H1 (cell line): ENCODE measurements at places on chromosomes 3 and 15.

- no peaks in the 10 kb centered on the region for H3K4me1 ChIP-seq
- H3K27ac ChIP-seq = no peak overlapping the region
- H3K27me3 ChIP-seq = no peaks in the 10 kb centered on the region
- H3K4me3 ChIP-seq = no peak overlapping the region
- no peaks in the 10 kb centered on the region; the same call in 1 of the 2 replicates for H3K36me3 ChIP-seq
Observed at GRCh38 chr15:41819455-41820050, 8.3 kb upstream of the JMJD7 start.

DNA sequence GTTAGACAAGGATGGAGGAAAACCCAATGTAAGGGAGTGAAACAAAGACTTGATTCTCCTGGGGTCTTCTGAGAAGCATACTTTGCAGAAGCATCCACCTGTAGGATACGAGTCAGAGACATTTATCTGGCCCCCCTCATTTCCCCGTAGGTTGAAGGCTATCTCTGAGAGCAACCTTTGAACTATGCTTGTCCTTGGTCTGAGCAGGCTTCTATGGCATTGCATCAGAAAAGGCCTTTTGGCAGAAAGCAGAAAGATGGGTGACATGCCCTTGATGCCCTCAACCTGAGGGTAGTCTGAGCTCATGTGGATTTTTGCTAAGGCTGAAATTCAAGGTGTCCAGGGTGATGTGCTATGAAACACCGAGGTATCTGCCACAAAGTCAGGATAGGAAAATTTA is 131.6 kb upstream of the SGO1 start:
- no peak overlapping the region for H3K27ac ChIP-seq
- H3K4me1 ChIP-seq = no peaks in the 10 kb centered on the region
- H3K27me3 ChIP-seq = no peaks in the 10 kb centered on the region
- no peaks in the 10 kb centered on the region for H3K36me3 ChIP-seq

- H3K4me3 ChIP-seq = no peak overlapping the region
- peaks cover 4% of the 10 kb centered on the region; the same call in 1 of the 2 replicates for H3K4me1 ChIP-seq
- H3K27ac ChIP-seq = no peak overlapping the region
- peaks cover 10% of the 10 kb centered on the region; the same call in 1 of the 2 replicates for H3K27me3 ChIP-seq
- H3K36me3 ChIP-seq = no peaks in the 10 kb centered on the region
- DNase-seq = no peak
Observed at GRCh38 chr3:179452872-179453271, 1.6 kb upstream of the GNB4 start.

DNA sequence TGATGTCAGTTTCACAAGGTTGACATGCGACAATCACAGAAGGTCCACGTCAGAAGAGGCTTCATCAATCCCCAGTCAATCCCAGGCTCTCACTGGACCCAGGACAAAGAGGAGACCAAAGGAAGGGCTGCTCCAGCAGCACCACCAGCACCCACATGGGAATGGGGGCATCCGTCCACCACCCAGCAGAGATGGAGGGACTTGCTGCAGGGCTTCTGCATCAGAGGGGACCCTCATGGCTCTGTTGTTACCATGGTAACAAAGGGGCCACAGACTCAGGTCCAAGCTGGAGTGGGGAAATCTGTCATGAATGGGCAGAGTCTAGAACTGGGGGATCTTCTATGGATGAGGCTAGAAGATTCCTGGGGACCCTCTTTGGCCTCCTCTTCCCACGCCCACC is 13.1 kb downstream of the PLA2G4F start:
- DNase-seq = no peak
- H3K36me3 ChIP-seq = no peaks in the 10 kb centered on the region
- H3K4me1 ChIP-seq = no peaks in the 10 kb centered on the region
- H3K27ac ChIP-seq = no peak overlapping the region
- H3K4me3 ChIP-seq = no peak overlapping the region
- no peaks in the 10 kb centered on the region for H3K27me3 ChIP-seq

DNA sequence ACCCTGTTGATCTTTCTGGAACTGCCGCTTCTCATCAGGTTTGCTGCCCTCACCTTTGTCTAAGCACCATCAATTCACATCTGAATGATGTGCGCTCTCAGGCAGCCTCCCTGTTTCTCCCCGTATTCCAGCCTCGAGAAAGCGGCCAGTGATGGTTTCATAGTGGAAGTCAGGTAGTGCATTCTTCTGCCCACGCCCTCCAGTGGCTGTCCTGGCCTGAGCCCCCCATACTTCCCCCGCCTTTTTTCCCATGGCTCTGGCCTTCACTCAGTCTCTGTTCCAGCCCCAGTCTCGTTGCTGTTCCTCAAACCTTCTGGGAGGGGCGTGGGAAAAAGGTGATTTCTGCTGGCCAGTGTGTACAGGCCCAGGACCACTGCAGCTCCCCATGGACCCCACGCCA is 101.3 kb downstream of the ASB7 start:
- no peaks in the 10 kb centered on the region for H3K36me3 ChIP-seq
- no peaks in the 10 kb centered on the region for H3K4me1 ChIP-seq
- no peak for DNase-seq

DNA sequence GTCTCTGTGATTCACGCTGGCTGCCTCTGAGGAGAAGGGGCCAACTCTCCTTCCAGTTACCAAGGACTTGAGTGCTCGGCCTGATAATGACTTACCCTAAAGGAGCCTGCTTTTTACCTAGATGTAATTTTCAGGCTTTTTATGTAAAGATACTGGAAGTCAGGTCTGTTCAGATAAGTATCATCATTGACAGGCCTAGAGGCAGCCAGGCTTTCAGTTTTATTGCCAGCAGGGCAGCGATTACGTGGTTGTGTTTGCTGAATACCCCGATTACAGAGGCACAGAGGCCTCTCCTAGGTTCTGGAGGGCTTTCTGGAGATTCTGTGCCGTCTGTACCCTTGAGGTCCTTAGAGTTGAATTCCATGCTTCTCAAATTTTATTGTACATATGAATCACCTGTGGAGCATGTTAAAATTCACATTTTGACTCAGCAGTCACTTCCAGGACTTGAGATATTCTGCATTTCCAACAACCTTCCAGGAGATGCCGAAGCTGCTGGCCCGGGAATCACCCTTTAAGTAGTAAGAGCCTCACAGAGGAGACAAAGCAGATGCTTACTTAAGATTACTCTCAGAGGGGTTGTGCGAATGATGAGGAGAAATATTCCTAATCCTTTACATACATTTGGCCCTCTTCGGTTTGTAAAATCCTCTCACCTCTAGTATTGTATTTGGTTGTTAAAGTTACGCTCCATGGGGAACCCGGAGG is 160.1 kb upstream of the BHLHE40 start:
- H3K27ac ChIP-seq = no peak overlapping the region
- H3K27me3 ChIP-seq = no peaks in the 10 kb centered on the region
- H3K4me1 ChIP-seq = no peaks in the 10 kb centered on the region
- no peak for DNase-seq
- no peak overlapping the region for H3K4me3 ChIP-seq

GRCh38 chr3:156010829-156011228 is 109.5 kb upstream of the KCNAB1 start:
- no peak overlapping the region for H3K4me3 ChIP-seq
- no peaks in the 10 kb centered on the region for H3K36me3 ChIP-seq
- H3K27ac ChIP-seq = no peak overlapping the region
- H3K27me3 ChIP-seq = no peaks in the 10 kb centered on the region
- no peak for DNase-seq

- DNase-seq = no peak
- H3K27me3 ChIP-seq = no peaks in the 10 kb centered on the region
- no peaks in the 10 kb centered on the region for H3K36me3 ChIP-seq
- H3K27ac ChIP-seq = no peak overlapping the region
- H3K4me3 ChIP-seq = no peak overlapping the region
Observed at GRCh38 chr3:4474683-4475490, 7.8 kb upstream of the SUMF1 start.

GRCh38 chr3:138078901-138079344 is 36.5 kb downstream of the DZIP1L start:
- H3K27ac ChIP-seq = no peak overlapping the region
- no peak for DNase-seq
- H3K36me3 ChIP-seq = peaks cover 22% of the 10 kb centered on the region
- H3K27me3 ChIP-seq = no peaks in the 10 kb centered on the region

DNA sequence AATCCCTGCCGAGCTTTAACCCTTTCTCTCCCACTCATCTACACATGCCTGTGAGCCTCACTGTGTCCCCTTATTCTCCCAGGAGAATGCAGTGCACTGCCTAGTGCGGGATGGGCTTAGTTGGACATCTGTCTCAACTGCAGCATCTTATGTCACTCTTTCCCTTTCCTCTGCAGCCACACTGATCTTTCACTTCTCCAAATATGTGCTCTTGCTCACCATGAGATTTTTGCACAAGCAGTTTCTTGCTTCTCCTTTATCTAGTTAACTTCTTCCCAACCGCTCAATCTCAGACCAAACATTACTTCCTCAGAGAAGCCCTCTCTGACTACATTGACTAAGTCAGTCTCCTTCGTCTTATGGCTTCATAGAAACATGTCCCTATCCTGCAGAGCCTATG is 292.3 kb downstream of the KBTBD8 start:
- no peak for DNase-seq
- H3K4me3 ChIP-seq = no peak overlapping the region
- H3K27me3 ChIP-seq = no peaks in the 10 kb centered on the region
- H3K4me1 ChIP-seq = no peaks in the 10 kb centered on the region

GRCh38 chr3:136730595-136731273 is 21.4 kb downstream of the STAG1 start:
- no peaks in the 10 kb centered on the region for H3K36me3 ChIP-seq
- no peak overlapping the region for H3K27ac ChIP-seq
- DNase-seq = no peak
- no peaks in the 10 kb centered on the region for H3K27me3 ChIP-seq
- no peak overlapping the region for H3K4me3 ChIP-seq

DNA sequence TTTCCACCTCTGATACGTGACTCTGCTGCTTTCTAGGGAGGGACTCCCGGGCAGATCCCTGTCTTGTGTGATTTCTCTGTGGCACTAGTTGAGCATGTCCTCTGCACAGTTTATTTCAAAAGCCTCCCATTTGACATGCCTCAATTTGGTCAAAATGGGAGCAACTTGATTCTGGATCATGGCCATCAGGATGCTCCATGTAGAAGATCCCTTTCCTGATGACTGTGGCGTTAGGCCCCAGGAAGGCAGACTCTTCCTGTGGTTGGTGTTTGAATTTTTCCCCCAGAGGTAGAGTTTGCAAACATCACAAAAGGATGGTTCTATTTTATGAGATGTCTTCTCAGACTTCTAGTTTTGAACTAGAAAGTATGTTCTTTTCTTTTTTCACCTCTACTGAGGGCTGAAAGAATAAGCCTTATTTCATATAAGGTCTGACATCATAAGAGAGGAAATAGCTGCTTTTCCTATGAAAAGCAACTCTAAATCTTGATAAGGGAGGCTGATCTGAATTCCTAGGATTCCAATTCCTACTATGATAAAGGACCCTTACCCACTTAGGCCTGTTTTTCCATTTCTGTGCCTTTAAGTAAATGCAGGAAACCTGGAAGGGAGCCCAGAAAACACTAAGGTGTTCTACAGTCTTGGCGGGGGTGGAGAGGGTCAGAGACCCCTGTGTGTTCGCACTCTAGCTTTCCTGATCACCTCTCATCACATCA is 243.8 kb upstream of the CHRM5 start:
- H3K27me3 ChIP-seq = no peaks in the 10 kb centered on the region
- no peak overlapping the region for H3K27ac ChIP-seq
- H3K4me3 ChIP-seq = no peak overlapping the region
- DNase-seq = no peak
- H3K36me3 ChIP-seq = no peaks in the 10 kb centered on the region

GRCh38 chr15:28165791-28166190 is 66.7 kb upstream of the OCA2 start:
- peaks cover 32% of the 10 kb centered on the region for H3K36me3 ChIP-seq
- no peak overlapping the region for H3K27ac ChIP-seq
- no peaks in the 10 kb centered on the region for H3K27me3 ChIP-seq
- H3K4me1 ChIP-seq = no peaks in the 10 kb centered on the region

DNA sequence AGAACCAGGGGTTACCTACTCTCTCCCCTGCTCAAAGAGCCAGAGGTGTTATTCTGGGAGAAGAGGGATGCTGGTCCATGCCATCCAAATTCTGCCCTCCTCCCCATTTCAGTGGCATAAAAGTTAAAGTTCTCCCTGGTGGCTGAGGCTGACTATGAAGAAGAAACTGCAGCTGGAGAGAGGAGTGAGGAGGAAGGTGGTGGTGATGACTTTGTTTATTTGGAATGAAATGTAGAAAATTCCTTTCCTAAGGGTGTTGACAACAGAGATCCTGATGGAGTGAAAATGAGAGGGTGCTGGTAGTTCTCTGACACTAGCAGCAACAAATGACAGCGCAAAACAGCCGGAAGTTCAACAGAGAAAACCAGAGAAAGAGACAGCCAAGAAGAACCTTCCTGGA is 100.4 kb downstream of the PCCB start:
- H3K36me3 ChIP-seq = no peaks in the 10 kb centered on the region
- no peak overlapping the region for H3K4me3 ChIP-seq
- H3K27ac ChIP-seq = no peak overlapping the region

DNA sequence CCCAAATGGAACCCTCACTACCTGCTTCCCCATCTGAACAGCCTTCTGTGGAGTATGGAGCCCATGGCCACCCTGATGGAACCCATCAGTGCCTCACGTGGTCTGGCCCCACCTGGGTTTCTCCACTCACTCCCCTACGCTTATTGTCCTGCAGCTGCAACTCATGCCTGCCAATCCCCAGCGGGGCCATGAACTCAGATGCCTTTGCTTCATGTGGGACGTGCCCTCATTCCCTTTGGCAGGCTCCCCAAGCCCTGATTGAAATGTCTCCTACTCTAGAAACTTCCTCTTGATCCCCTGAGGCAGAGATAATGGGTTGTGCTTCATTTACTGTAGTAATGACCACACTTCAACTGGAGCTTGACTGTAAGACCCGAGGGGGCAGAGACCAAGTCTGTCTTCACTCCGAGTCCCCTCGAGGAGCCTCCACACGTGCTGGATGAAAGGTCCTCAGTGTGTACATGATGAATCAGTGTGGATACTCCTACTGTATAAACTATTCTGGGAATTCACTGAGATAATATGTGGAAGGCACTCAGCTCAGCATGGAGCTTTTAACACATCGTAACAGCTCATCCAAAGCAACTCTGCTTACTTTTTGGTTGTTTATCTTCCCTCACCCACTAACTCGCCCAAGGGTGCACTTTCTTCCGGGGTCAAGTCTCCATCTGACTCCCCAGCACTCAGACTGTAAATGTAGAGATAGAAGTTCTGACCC is 232.8 kb upstream of the BHLHE40 start:
- H3K4me3 ChIP-seq = no peak overlapping the region
- H3K27ac ChIP-seq = no peak overlapping the region
- no peaks in the 10 kb centered on the region for H3K36me3 ChIP-seq

GRCh38 chr15:90994059-90994416 is 297 bp downstream of the PRC1 start:
- DNase-seq = no peak
- H3K4me1 ChIP-seq = no peaks in the 10 kb centered on the region
- H3K27ac ChIP-seq = peak overlapping the region; percentile 80
- H3K4me3 ChIP-seq = peak overlapping the region; percentile 78
- H3K27me3 ChIP-seq = no peaks in the 10 kb centered on the region

- peaks cover 3% of the 10 kb centered on the region; the same call in 1 of the 2 replicates for H3K36me3 ChIP-seq
- no peak overlapping the region for H3K4me3 ChIP-seq
- no peak overlapping the region for H3K27ac ChIP-seq
- no peaks in the 10 kb centered on the region for H3K27me3 ChIP-seq
- no peak for DNase-seq
Observed at GRCh38 chr3:183987000-183987600, 30.6 kb downstream of the ABCC5 start.
